ENCODE measurements at places on chromosomes 3 and 15.
A peak's percentile ranks its signal among the peaks of the same experiment; 100 is the strongest.

- no peak for DNase-seq
Measured at GRCh38 chr3:48765376-48765775, 48.4 kb upstream of the IP6K2 start.

- no peak for DNase-seq
Measured at GRCh38 chr15:87408902-87409301, 847.6 kb downstream of the NTRK3 start.

- peak; percentile 21 for DNase-seq
Measured at GRCh38 chr3:149765762-149766334, 13.6 kb upstream of the COMMD2 start.

GRCh38 chr15:64013179-64014062 is 32.9 kb downstream of the DAPK2 start:
- DNase-seq, result no peak

DNA sequence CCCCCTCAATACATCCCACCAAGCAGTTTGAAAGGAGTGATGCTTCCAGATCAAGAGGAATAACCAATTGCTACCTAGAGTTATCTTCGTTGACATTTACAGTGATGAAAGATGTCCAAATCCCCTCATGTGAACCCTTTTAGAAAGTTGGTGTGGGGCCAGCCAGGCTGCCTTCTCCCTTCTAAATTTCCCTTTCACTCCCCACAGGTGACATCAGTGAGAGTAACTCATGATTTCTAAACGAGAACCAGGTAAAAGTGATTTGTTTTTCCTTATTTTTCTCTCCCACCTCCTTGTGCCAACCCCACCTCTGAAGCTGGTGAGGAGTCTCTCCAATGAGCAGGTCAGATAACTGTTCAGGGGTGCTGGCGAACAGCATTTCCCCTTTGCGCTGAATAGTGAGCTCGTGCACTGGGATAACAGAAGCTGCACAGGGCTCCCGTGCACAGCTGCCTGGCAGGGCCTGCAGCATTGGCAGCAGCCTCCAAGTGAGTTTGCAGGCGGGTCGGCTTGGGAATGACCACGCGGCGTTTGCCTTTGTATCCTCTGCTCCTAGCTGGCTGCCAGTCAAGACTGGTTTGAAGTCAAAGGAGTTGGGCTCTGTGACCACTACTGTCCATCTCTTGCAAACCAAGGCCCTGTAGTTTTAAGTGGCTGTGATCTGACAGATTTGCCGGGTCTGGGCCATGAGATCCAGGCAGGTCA is 70.2 kb upstream of the CORO2B start:
- no peak for DNase-seq

DNA sequence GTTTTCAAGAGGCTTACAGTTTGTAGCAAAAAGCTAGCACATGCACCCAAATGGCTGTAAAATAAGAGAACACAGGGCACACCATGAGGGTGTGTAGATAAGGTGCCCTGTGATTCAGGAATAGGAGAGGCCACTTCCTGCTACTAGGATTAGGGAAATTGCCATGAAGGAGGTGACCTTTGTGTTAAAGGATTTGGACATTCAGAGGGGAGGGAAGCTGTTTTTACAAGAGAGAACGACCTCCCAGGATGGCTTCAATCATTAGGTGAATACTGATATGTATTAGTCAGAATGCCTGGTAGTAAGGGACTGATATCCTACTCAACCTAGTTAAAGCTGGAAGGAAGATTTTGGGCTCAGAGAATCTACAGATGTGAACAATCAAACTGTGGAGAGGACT is 35.7 kb upstream of the ABHD17C start:
- DNase-seq, result no peak

- no peak for DNase-seq
Measured at GRCh38 chr3:184679056-184679816, 32.6 kb downstream of the MAGEF1 start.

DNA sequence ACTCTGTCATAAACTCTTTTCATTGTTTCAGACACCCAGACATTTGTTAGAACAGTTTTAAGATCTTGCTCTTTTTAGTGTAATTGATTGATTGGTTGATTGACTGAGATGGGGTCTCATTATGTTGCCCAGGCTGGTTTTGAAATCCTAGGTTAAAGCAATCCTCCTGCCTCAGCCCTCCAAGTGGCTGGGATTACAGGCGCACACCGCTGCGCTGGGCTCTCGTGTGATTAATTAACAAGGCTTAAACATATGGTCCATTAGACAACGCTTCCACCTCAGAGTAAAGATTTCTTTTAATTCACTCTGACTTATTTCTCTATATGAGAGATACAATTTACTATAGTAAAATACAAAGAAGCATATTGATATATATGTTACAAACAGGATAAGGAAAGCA is 114.0 kb upstream of the C2CD4B start:
- DNase-seq, result no peak

- DNase-seq, result no peak
Measured at GRCh38 chr3:191695815-191696153, 234.8 kb downstream of the PYDC2 start.

GRCh38 chr3:193620650-193621049 is 27.6 kb downstream of the OPA1 start:
- DNase-seq, result no peak

GRCh38 chr3:31166249-31166885 is 271.9 kb upstream of the GADL1 start:
- peak; percentile 13 for DNase-seq

GRCh38 chr3:47780741-47781684 is 680 bp downstream of the SMARCC1 start:
- DNase-seq, result no peak

- DNase-seq, result no peak
Measured at GRCh38 chr3:34196914-34197313, 398.5 kb downstream of the PDCD6IP start.

DNA sequence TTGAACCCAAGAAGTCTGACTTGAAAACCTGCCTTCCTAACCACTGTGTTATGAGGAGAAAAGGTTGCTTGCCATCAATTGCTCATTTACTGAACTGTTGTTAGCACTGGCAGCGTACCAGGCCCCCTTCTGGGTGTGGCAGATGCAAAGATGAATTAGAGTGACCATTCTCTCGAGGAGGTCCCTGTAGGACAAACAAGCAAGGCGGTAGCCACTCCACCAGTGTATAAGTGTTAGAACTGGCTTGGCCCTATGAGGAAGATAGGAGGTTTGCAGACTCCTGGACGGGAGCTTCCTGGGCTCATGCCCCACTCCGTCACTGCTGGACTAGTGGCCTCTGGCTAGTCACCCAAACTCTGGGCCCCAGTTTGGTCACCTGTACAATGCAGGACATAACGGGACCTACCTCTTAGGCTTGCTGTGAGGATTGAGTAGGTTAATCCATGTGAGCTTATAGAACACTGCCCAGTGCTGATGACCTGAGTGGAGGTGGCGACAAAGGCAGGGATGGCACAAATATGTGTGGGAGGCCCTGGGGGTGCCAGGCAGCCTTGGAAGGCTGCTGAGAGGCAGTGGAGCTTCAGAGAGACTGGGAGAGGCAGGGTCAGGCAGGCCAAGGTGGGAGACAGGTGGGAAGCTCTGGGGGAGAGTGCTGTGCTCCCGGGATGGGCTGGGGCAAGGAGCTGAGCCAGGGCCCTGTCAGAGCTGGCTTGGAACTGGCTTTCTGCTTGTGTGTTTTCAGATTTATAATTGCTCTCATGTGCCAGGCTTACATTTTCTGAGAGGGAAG is 145.9 kb downstream of the DNAJB8 start:
- peak; percentile 30 for DNase-seq

GRCh38 chr15:94366781-94367180 is 135.4 kb downstream of the MCTP2 start:
- DNase-seq, result peak; percentile 16

- DNase-seq, result no peak
Measured at GRCh38 chr15:39629906-39630305, 49.0 kb downstream of the THBS1 start.

- DNase-seq, result no peak
Measured at GRCh38 chr15:76343313-76343996, 6.9 kb downstream of the ISL2 start.

DNA sequence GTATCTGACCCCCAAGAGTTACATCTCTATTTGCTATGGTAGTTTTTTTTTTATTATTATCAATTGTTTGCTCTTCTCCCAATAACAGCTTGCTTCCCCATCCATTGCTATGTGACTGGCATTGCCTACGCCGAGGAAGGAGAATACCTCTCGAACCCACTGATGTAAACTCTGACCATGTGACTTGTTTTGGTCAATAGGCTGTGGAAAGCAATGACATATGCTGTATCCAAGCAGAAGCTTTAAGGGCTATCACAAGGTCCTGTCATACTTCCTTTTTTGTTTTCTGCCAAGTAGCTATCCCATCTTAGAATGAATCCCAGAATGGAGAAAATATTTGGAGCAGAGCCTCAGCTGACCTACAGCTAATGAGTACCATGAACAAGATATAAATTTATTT is 111.0 kb upstream of the FRMD4B start:
- DNase-seq, result no peak

DNA sequence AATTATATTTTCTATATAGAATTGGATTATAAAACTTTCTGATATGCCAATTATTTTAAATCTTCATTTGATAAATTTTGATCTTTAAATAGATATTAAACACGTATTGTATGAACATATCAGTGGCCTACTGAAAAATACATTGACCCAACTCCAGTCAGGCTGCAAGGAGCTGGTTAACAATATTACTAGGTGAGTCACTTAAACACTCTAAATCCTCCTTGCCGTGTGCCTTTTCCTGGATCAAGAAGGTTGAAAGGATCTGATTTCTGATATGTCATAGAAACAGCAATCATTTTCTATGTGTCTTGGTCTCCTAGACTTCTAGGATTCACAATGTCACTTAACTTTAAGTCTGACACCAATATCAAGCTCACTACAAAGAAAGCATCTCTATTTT is 123.2 kb downstream of the TP63 start:
- no peak for DNase-seq

GRCh38 chr3:18082551-18083272 is 340.3 kb upstream of the TBC1D5 start:
- DNase-seq, result no peak

- DNase-seq, result peak; percentile 11
Measured at GRCh38 chr15:63256433-63257274, 20.8 kb upstream of the APH1B start.

DNA sequence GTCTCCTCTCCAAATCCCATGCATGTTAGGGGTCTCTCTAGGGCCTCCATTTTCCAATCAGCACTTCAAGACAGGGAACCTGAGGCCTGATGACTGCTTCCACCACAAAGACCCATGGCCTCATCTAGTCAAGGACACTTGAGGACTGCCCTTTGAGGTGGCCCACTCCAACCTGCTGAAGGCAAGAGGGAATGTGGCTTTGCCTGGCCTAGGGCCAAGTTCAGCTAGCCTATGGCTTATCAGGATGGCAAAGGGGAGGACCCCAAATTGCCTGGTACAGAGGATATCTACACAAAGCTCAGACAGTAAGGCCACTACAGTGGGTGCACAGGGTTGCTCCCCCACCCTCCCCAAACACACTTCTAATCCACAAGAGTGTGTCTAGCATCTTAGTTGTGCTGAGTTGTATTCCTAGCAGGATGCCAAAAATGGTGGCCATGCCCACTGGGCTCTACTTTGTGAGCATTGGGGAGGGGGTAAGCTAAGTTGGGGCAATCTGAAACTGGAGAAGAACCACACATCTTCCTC is 10.0 kb upstream of the GRAMD2A start:
- DNase-seq, result no peak

- DNase-seq, result no peak
Measured at GRCh38 chr3:158261371-158261991, 151.6 kb downstream of the RSRC1 start.

DNA sequence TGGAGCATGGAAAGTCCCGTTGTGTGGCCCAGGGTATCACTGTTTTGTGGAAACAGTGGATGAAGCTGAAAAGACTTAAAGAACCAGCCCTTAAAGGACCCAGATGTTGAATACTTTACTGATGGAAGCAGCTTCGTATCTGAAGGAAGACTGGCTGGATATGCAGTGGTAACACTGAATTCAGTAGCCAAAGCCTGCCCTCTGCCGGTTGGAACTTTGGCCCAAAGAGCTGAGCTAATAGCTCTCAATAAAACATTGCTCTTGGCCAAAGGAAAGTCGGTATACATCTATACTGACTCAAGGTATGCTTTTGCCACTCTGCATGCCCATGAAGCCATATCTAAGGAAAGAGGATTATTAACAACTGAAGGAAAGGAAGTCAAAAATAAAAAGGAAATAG is 885.4 kb downstream of the PDCD6IP start:
- DNase-seq, result peak; percentile 6

GRCh38 chr15:42085721-42086120 is 8.6 kb downstream of the PLA2G4D start:
- DNase-seq, result no peak

DNA sequence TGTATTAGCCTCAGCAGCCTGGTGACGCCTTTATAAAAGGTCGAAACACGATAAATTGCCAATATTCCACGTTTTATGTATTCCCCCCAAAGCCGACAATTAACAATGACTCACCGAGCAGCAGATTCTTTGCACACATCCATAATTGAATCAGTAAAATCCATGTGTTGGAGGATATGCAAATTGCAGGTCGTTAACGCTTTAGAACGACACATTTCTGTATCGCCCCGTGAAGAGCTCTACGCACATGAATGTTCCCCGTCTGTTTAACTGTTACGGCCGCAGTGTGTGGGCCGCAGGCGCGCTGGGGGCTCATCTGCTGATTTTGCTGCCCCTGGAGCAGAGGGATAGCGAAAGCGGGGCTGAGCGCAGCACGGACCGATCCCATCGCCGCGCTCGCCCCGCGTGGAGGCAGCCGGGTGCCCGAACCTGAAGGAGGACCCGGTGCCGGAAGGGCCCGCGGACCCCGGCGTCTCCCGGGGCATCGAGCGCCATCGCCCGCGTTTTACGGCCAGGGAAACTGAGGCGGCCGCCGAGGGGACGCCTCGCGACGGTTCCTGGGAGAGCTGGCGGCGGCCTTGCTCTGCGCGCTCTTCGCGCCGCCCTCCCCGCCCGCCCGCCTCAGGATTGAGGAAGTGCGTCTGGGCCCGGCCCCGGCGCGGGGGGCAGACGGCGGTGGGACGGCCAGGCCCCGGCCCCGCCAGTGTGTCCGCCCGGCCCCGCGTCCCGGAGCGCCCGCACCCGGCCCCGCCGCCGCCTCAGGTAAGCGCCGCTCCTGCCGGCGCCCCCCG is at the start of gene LRRK1:
TSS of gene LRRK1 (plus strand) at position 668 of the 791 bp plus-strand sequence. CDS start 5,276 bp downstream, outside the sequence.
- DNase-seq, result no peak

DNA sequence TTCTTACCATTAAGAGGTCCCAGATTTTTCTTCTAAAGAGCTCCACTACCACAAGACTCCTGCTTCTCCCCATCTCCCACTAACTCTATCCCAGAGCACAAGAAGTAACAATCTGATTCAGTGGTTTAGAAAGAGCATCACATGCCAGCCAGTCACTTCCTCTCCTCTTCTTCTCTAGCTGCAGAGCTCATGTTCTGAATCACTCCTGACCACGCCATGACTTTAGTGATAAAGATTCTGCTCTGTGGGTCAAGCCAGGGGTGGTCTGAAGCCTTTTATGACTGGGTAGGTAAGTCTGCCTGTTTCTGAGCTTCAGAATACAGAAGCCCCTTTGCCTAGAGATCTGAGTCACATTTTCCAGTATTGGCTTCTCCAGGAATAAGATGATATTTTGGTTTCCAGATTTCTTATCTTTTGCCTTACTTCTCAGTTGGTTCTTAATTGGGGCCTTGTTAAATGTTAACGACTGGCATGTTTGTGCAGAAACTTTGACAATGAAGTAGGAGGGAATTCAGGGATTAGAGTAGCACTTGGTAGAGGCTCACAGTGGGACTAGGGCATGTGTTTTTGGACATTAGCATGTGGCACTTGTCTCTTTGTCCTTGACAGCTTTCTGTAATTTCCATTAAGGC is 27.6 kb upstream of the ADAMTSL3 start:
- no peak for DNase-seq
